A549 (cell line): ENCODE measurements at places on chromosomes 2 and 18. TPM values are rescaled to one million over a fixed set of nuclear protein-coding genes. Genes with fewer than 3 reads are reported as not detected.

The PRADC1 gene
- polyA plus RNA-seq = 12.1 to 13.9 TPM (median 12.4 TPM) in 3 replicates

The ICA1L gene
- 1.6 to 2.2 TPM (median 2.2 TPM) in 3 replicates for polyA plus RNA-seq

The LOXHD1 gene
- polyA plus RNA-seq = not detected in 3 replicates

The SH2D6 gene
- 1.4 to 1.5 TPM (median 1.4 TPM) in 3 replicates for polyA plus RNA-seq

The DSG1 gene
- polyA plus RNA-seq = not detected in 3 replicates

The ANKRD30B gene
- not detected in 3 replicates for polyA plus RNA-seq

The NDC80 gene
- 11.1 to 13.0 TPM (median 11.7 TPM) in 3 replicates for polyA plus RNA-seq

The PLA2R1 gene
- 2.5 to 3.6 TPM (median 3.3 TPM) in 3 replicates for polyA plus RNA-seq

The AGAP1 gene
- 19.4 to 20.6 TPM (median 20.2 TPM) in 3 replicates for polyA plus RNA-seq

The RGPD3 gene
- polyA plus RNA-seq = 0.08 to 0.13 TPM (median 0.12 TPM) in 3 replicates

The CYP27A1 gene
- polyA plus RNA-seq = 0.10 to 0.14 TPM (median 0.11 TPM) in 3 replicates

The SERPINB10 gene
- polyA plus RNA-seq = not detected in 3 replicates

The SLC14A1 gene
- polyA plus RNA-seq = not detected in 3 replicates

The RIT2 gene
- not detected in 3 replicates for polyA plus RNA-seq

The DPYSL5 gene
- 6.8 to 8.3 TPM (median 8.2 TPM) in 3 replicates for polyA plus RNA-seq

The AQP12B gene
- polyA plus RNA-seq = not detected in 3 replicates

The TEX51 gene
- polyA plus RNA-seq = not detected in 3 replicates
